ENCODE measurements at places on chromosomes 16 and 17.

DNA sequence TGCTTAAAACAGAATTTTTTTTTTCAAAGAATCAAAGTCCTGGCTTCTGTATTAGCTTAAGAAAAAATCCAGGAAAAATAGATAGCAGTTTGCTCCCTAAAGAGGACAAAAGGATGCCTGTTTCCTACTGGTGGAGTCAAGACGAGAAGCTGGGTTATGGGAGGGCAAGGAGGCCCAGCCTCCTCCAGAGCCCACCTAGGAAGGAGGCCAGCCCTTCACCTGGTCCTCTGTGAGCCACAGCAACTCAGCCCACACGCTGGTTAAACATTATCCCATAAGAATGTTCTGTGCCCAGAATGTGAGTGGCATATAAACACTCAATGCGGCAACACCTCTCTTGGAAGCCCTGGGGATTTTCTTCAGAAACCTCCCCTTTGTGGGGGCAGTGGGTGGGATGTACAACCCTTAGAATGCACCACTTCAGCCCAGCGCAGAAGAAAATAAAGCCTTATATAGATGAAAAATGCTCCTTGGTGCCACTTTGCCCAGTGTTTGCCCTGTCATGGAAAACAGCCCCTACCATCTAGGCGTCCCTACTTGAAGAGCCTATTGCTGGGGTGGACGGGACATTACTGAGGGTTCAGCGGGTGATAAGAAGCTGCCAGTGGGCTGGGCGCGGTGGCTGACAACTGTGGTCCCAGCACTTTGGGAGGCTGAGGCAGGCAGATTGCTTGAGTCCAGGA is 48.0 kb downstream of the TEKT5 start:
- DNase-seq: no peak

- no peak for DNase-seq
These were observed 558 bp upstream of the ZFHX3 start for GRCh38 chr16:73048292-73049080.

DNA sequence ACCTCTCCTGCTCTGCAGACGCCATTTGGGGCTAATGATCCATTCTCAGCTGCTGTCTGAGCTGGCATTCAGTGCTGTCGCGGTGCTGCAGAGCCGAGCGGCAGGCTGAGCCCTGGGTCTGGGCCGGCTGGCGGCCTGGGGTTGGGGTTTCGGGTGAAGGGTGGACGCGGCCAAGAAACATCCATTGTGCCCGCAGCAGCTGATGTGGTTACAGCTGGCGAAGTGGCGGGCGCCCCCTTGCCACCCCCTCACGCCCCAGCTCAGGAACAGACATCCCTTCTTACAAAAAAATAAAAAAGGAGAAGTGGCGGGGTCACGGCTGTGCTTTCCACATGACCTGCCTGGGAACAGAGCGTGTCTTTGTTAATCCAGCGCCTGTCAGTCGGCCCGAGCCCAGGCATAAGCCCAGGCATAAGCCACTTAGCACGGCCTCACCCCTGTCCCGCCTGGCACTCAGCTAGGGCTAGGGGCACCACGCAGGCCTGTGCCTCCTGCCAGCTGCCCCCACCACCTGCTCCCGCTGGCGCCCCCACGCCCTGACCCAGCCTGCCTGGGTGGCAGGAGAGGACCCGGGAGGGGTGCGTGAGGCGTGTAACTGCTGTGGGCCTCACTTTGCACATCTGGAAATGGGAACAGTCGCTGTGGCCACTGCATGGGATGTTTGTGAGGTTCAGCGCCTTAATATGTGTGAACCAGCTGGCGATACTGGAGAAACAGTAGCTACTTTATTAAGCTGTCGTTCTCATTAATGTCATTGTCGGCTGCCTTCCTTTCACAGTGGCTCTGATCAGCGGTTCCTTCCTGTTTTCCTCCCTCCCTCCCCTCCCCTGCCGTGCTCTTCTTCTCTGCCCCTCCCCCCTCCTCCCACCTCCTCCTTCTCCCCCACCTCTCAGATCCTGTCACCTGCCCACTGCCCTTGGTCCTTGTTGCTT is 197.7 kb upstream of the CIBAR2 start:
- no peak for DNase-seq

- DNase-seq: no peak
These were observed 829 bp downstream of the DHRS7B start for GRCh38 chr17:21127509-21128077.

GRCh38 chr17:17387017-17387497 is 83.9 kb downstream of the NT5M start:
- no peak for DNase-seq

DNA sequence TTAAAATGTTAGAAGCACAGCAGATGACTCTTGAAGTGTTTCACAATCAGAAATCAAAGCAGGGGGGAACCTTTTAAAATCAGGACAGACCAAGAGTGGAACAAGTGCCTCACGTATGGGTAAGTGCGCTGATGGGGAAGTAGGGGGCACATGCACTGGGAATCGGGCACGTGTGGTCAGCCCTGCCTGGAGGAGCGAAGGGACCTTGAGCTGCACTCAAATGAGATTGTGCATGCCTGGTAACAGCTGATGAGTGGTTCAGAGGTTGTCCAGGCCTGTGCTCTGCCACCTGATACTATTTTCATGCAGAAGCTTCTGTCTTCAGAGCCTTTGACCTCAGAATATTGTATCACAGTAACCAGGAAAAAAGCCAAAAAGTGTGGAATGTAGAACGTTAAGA is 13.7 kb upstream of the XYLT2 start:
- DNase-seq: no peak

GRCh38 chr16:1430759-1431496 is at the start of gene PERCC1:
Gene PERCC1, plus strand, starts transcription at chr16:1431078. Its CDS starts 1,516 bp downstream, at chr16:1432594.
- no peak for DNase-seq

DNA sequence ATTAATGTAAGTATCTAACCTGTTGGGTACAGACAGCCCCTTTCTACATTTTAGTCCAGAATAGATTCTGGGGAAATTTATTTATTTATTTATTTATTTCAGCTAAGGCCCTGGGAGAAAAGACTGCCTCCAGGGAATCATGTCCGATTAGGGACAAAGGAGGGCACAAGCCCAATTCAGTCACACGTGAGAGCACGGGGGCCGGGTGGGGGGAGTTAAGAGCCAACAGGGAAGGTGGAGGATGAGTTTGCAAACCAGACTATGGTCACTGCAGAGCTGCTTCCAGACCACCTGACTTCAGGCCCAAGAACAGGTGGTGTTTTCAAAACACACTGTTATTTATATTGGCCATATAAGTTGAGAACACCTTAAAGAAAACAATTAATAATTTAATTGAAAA is 1.6 kb upstream of the ZFHX3 start:
- no peak for DNase-seq

DNA sequence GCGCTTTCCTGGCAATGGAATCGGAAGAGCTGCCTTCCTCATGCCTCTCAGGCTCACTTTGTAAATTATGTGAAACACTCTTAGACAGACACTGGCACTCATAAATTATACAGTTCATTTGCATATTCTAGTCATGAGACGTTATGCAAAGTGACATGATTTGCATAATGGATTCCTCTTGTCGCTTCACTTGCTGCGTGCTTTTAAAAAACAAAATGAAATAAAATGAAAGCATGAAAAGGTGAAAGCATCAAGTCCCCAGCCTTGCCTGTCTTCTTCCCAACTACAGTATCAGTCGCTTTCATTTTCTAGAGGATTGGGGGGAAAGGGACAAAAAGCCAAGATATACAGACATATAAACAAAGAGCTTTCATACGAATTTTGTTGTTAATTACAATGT is 252.8 kb upstream of the PMFBP1 start:
- no peak for DNase-seq

- DNase-seq: no peak
These were observed 8.3 kb upstream of the SNF8 start for GRCh38 chr17:48952904-48953303.

DNA sequence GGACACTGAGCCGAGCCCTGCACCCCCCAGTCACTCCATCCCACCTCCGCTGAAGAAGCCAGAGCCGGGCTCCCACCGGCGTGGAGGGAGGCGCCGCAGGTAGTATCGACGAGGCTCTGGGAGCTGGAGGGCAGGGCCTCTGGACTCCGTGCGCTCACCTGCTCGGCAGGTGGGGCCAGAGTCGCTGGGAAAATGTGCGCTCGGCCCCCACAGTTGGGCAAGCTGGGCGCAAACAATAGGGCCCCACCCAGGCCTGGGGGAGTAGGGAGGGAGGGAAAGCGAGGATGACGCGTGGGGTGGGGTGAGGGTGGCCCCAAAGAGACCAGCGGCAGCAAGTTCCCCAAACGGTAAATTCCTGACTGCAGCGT is 668 bp downstream of the JUP start:
- DNase-seq: no peak

GRCh38 chr16:3656491-3657468 is 2.3 kb downstream of the DNASE1 start:
- DNase-seq: no peak

DNA sequence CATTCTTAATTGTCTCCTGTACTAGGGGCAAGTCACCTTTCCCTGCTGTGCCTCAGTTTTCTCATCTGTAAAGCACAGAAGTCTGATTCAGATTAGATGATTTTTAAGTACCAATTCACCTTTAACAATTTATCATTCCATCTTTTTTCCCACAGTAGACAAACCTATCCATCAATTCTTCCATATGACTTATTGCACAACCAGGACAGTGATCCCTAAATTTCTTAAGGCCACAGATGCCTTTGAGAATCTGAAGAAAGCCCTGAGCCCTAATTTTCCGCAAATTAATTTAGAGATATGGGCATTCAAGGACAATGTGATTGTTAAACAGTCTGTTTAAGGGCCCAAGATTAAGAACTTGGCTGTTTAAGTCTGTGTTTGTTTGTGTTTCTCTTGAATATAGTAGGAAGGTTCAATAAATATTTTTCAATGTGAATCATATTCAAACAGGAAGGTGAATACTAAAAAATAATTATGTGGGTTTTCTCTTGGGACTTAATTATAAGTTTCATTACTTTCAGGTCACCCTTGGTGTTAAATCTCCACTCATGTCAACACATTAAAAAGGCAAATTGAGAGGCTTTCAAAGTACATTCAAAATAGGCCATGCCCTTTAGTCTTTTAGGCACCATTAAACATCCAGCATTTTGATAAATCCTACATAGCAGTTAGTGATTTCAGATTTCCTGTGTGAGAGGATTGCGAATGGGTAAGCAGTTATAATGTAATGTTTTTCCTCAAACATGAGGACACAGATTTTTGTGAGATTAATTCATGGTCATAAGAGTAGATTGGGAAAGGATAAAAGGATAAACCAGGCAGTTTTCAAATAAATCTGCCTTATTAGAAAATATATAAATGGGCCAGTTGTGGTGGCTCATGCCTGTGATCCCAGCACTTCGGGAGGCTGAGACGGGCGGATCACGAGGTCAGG is 34.9 kb upstream of the MMD start:
- DNase-seq: no peak

DNA sequence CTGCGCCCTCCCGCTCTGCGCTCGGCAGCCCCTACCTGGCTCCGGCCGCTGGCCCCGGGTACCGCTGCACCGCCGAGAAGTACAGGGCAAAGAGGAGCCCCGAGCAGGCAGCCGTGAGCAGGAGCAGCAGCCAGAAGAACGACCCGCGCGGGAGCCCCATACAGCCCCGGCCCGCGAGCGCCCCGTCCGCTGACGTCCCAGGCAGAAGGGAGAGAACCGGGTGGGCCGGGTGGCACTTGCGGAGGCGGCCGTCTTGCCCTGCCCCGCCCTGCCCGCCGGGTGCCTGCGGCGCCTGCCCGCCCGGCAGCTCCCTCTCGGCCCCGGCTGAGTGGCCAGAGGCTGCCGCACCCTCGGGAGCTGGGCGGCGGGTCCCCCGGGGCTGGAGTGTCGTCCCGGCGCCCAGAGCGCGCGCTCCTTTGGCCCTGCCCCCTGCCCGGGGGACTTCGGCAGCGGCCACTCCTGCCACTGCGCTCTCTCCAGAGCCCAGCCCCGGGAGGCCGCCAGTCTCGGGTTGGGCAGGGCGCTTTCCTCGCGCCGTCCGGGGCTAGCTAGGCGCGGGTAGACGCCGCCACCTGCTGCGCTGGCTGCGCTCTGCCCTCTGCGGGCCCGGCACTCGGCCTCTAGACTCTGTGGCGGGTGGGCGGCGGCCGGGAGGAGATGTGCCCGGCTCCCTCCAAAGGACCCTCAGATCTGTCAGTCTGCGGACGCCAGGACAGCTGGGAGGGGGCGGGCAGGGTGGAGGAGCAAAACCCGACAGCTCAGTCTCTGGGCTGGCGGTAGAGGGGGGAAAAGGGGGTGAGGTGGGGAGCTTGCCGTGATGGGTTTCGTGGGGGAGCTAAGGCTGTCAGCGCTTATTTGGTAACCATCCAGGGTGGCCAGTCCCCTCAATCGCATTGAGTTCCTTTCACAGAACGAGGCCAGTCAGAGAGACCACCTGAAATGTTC is at the start of gene ST6GALNAC2:
ST6GALNAC2 (minus strand) TSS at position 212 of the 945 bp plus-strand sequence; CDS start at position 160, 52 bp downstream.
- DNase-seq: peak; percentile 15

- no peak for DNase-seq
These were observed at the start of gene P2RX5 for GRCh38 chr17:3695723-3696411. Gene P2RX5, minus strand, starts transcription at chr17:3696155. Its CDS starts 150 bp downstream, at chr17:3696005.

- no peak for DNase-seq
These were observed 742 bp upstream of the SLC16A13 start for GRCh38 chr17:7034955-7035590.

- DNase-seq: peak; percentile 59
These were observed at the start of gene TNFRSF12A for GRCh38 chr16:3020247-3020603. Gene TNFRSF12A, plus strand, starts transcription at chr16:3020368. Its CDS starts 30 bp downstream, at chr16:3020398.

GRCh38 chr16:27310576-27311447 is 3.0 kb upstream of the IL4R start:
- DNase-seq: no peak

GRCh38 chr16:47136099-47136842 is 7.5 kb downstream of the NETO2 start:
- DNase-seq: no peak

- no peak for DNase-seq
These were observed 1.3 kb upstream of the CUEDC1 start for GRCh38 chr17:57956291-57957119.

Data from activated T-helper 9 cell treated with anti-CD3 and anti-CD28 coated beads, Interleukin-2, amount 50 U/mL, for 16 hours (primary cell).